ENCODE measurements at places on chromosomes 4 and X.

GRCh38 chr4:99536848-99537247, 26.0 kb downstream of the C4orf17 start:
- no peak for DNase-seq

GRCh38 chrX:139795196-139795595, 87.2 kb upstream of the MCF2 start:
- DNase-seq = peak; percentile 6

DNA sequence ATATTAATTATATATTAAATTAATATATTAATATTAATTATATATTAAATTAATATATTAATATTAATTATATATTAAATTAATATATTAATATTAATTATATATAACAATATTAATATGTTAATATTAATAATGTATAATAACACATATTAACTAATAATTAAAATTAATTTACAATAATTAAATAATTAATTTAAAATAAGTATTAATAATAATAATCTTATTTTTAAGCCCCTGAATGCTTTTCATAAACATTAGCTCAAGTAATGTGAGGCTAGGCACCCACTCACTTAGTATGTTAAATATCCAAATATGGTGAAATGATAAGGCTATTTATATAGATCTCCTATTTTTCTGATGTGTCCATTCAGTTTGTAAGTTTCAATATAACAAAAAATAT, 26.9 kb downstream of the NKX6-1 start:
- DNase-seq = no peak

- DNase-seq = no peak
Observed at GRCh38 chr4:826508-827208, 729 bp upstream of the CPLX1 start.

DNA sequence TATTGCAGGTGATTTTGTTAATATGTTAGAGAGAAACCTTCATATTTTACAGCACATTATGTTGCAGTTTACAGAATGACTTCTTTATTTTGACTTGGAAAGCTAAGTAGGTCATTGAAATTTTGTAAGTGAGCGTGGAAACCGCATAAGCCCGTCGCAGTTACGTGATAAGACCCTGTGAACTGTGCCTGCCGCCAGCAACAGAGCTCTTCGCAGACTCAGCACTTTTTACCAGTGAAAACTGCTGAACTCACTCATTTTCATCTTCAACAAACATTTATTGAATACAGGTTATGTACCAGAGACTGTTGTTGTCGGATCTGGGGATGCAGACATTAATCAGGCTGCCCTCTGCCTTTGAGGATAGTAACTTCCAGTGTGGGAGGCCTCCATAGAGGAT, 355.7 kb downstream of the HS3ST1 start:
- DNase-seq = no peak

All from CD4-positive, alpha-beta T cell treated with Interleukin-10 for 1 hour (primary cell).